Cardiac ventricle fibroblast (primary cell): ENCODE measurements at places on chromosomes 3 and 15. TPM values are rescaled to one million over a fixed set of nuclear protein-coding genes. Genes with fewer than 3 reads are reported as not detected.

The AADACL2 gene
- total RNA-seq: not detected in 2 replicates

The TRH gene
- not detected in 2 replicates for total RNA-seq

The TCAIM gene
- 15.2 and 22.2 TPM in 2 replicates for total RNA-seq

The HAPLN3 gene
- 4.4 and 4.7 TPM in 2 replicates for total RNA-seq

The CMTM8 gene
- total RNA-seq: 11.1 and 15.5 TPM in 2 replicates
